ENCODE measurements at places on chromosomes 1 and 21.

GRCh38 chr21:34923202-34923601, 125.9 kb downstream of the RUNX1 start:
- no peak for DNase-seq

DNA sequence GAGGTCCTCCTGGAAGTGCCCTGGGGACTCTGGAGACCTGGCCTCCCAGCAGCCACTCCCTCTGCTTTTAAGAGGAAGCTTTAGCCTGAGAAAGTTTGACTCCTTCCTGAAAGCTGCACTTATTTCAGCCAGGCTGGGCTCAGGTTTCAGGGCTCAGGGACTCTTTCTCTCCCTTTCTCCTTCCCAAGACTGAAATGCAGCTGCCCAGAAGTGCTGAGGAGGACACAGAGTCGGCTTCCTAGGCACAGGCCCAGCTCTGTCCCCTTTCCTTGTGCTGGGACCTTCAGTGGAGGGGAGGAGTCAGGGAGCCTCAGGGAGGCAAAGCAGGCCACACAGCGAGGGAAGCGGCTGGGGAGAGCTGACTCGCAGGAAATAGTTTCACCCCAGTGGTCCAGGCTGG, 137.3 kb downstream of the NAV1 start:
- DNase-seq: no peak

DNA sequence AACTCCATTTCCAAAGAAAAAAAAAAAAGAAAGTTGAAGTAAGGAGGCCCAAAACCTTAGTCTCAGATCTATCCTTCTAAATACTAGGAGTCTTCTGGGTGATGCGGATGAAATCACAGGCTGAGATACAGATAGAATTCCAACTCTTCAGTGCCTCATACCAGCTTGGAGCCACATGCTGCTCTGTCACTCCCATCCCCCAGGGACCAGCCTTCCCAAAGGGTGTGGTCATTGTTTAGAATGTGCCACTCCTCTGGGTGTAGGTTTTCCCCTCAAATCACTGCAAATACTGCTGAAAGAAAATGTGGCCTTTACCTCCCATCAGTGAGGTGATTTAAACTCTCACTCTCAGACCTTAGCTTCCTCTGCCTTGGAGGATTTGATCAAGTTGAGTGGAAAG, 112.9 kb downstream of the CDC7 start:
- DNase-seq: no peak

- DNase-seq: no peak
Measured at GRCh38 chr1:183003203-183003602, 20.0 kb upstream of the LAMC1 start.

- no peak for DNase-seq
Measured at GRCh38 chr1:1236176-1236763, 4.2 kb downstream of the B3GALT6 start.

DNA sequence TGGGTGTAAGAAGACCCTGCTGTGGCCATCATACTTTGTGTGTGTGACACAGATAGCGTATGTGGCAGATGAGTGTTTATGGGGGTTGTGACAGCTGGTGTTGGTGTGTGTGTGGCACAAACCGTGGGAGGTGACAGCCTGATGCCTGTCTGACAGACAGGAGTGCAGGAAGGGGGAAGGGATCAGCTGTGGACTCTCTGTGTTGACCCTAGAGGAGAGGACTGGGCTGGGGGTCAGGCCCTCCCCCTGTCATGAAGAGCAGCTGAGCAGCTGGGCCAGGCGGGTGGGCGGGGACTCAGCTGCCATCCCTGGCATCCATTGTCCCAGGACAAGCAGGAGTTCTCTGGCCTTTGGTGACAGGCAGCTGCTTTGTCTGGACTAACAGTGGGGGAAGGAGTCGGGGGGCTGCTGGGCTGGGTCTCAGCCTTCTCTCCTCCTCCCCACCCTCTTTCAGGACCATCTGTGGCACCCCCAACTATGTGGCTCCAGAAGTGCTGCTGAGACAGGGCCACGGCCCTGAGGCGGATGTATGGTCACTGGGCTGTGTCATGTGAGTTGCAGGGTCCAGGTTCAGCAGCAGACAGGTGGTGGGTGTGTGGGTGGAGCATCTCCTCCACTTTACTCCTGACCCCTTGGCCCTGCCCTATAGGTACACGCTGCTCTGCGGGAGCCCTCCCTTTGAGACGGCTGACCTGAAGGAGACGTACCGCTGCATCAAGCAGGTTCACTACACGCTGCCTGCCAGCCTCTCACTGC, 2.3 kb downstream of the PLK3 start:
- peak; percentile 77 for DNase-seq

DNA sequence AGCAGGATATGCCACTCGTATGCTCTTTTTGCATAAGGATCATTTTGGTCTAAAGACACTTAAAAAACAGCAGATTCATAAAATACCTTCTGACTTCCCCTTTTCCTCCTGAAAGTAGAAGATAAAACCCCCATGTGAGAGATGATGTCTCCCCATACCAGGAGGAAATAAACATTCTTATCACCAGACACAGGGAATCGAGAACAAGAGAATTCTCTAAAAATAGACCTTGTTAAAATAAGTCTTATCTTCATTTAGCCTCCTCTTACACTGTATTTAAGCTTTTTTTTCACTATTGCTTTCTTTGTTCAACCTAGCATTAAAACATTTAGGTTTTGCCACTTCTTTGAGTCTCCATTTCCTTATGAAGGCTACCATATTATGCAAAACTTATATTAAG, 709.3 kb downstream of the KCNT2 start:
- DNase-seq: no peak

- no peak for DNase-seq
Measured at GRCh38 chr21:33660406-33660805, 18.1 kb downstream of the ITSN1 start.

DNA sequence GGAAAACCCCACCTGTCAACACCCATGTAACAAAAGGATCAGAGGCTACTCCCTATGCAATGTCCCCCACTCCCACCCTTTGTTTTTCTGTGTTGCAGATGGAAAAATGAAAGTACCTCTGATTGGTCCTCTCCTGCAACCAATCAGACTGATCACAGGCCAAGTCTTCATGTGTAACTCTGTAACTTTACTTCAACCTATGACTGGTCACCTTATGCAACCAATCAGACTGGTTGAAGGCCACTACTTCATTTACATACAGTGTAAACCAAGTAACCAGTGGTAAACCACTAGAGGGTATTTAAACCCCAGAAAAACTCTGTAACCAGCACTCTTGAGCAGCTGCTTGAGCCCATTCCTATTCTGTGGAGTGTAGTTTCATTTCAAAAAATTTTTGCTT, 266.3 kb upstream of the OLFM3 start:
- DNase-seq: no peak

DNA sequence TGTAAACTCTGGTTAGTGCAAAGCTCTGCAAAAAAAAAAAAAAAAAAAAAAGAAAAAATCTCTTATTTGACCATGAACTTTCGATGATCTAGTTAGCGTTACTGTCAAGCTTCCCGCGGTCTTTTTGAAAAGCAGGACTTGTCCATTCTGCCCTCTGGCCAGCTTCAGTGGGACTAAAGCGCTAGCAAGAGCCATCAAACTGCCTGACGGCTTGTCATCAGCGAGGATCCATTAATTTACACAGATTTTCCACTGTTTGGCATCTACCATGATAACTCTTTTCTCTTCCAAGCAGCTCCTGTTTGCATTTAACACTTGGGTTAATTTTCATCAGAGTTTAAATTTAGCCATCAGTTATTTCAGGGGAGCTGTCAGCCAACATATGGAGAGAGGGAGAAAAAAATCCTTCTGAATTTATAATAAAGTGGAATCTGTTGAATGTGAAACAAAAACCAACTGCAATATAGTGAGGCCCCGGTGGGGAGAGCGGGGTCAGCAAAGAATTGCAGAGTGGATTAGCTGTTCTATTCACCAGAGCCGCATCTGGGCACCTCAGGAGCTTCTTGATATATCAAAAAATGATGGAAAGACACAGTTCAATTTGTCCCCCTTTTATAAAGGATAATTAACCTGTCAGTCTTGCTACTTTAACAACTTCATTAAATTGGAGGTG, 298.2 kb downstream of the SPATA17 start:
- DNase-seq: no peak

GRCh38 chr21:41726058-41726558, 40.7 kb downstream of the RIPK4 start:
- peak; percentile 57 for DNase-seq

GRCh38 chr1:23123528-23123927, 45.1 kb downstream of the LUZP1 start:
- no peak for DNase-seq

DNA sequence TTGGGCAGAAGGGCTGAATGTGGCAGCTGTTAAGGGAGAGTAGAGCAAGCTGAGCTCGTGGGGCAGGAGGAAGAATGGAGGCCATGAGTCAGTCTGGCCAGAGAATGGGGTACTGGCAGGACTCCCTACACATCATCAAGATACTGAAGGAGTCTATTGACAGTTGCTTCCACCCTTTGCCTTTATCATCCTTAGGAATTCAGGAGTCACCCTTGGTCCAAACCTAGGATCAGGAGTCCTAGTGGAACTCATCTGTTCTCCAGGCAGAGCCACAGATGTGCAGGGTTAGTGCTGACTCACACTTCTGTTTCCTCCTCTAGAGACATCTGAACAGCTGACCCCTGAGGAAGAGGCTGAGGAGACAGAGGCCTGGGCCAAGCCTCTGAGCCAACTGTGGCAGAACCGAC, 18.7 kb upstream of the ST3GAL3 start:
- DNase-seq: no peak

GRCh38 chr1:4510276-4510691, 144.1 kb upstream of the AJAP1 start:
- DNase-seq: peak; percentile 38

DNA sequence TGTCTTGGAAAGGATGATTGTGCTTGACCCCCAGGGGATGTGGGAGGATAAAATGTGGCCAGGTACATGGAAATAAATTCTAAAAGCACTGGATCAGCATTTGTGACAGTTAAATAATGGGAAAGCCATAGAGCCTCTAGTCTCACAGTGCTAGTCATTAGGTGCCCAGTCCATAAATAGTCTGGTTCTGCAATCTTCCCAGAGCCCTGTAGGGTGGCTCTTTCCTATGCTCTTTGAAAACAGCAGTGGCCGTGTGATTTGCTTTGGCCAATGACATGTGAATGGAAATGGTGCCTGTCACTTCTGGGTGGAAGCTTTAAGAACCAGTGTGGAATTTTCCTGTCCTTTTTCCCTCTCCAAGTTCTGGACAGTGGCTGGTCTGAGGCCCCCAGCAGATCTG, 113.2 kb downstream of the TRABD2B start:
- no peak for DNase-seq

DNA sequence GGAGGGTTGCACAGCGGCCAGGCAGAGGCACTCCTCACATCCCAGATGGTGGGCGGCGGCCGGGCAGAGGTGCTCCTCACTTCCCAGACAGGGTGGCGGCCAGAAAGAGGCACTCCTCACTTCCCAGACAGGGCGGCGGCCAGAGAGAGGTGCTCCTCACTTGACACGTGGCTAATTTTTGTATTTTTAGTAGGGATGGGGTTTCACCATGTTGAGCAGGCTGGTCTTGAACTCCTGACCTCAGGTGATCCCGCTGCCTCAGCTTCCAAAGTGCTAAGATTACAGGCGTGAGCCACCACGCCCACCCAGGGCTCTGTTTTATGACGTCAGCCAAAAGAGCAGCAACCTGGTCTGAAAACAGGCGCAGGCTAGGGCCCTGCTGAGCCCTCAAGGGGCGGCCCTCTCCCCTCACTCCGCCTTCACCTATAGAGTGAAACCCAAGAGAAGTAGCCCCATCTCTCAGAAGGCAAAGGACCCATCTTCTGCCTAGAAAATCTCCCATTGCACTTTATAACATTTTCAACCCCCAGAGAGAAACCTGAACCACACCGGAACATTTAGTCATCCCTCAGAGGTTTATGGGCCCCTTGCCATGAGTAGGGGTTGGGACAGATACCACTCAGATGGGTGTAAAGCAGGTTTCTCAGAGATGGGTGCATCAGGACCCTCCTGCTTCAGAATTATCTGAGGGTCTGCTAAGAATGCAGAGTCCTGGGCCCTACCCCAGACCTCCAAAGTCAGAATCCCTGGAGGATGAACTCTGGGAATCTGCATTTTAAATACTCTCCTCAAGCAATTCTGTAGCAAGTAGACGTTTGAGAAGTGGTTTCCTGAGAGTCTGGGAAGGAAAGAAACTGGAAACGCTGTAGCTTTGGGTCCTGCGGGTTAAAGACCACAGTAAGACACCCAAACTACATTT, 40.8 kb downstream of the CDK18 start:
- peak; percentile 77 for DNase-seq

DNA sequence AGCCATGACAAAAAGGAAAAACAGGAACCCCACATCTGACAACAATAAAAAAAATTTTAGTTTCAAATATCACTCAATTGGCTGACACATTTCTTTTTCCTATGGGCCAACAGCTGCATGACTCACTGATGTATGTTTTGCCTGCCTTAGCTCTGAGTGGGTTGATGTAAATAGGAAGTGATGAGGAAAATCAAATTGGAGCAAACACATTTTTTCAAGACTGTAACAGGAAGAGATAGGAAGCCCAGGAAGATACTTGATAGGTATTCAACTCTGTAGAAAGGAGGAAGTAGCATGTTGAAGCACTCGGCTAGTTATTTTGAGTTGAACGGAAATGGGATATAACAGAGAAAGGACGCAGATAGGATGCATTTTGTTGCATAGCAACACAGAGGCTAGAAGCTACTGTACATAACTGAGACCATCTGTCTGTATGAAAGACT, 168.0 kb upstream of the NR5A2 start:
- DNase-seq: no peak

DNA sequence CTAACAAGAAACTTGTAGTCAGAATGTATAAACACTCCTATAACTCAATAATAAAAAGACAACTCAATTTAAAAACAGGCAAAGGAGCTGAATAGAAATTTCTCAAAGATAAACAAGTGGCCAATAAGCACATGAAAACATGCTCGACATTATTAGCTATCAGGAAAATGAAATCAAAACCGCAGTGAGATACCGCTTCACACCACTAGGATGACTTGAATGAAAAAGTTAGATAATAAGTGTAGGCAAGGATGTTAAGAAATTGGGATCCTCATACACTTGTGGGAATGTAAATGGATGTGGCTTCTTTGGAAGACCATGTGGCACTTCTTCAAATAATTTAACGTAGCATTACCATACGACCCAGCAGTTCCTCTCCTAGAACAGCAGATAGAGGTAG, 8.9 kb downstream of the RALGPS2 start:
- DNase-seq: no peak

DNA sequence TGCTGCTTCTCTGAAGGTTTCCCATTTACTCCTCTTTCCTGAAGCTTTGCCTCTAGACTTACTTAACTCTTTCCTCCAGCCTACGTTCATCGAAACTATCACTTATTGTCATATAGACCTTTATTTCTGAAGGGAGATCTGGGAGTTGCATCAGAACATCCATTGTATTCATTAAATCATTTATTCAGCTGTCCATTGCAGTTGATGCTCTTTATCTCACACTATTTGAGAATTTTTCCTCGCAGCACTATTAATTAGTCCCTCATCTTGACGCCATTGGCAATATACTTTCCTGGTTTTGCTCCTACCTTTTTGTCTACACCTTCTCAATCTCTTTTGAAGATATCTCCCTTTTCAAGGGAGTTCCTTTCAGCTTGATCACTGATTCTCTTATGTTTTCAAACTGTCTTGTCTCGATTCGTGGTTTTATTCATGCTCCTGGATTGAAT, 757 bp upstream of the LRIF1 start:
- DNase-seq: no peak
